ENCODE measurements at places on chromosomes 3 and 15.

DNA sequence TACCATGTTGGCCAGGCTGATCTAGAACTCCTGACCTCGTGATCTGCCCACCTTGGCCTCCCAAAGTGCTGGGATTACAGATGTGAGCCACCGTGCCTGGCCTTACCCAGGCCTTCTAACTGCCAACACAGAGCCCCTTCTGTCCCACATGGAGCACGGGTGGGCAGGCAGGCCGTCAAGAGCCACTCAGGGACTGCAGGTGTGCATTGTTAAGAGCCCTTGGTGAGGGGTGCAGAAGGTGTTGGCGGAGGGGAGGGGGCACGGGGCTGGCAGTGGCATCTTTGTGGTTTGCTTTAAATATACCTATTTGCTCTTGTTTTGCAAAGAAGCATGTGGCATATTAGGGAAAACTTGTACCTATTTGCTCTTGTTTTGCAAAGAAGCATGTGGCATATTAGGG lies 37.3 kb downstream of the SMAD6 start:
- no peak for DNase-seq

- DNase-seq = no peak
Observed at GRCh38 chr15:80990955-80991354, 1.3 kb upstream of the MESD start.

DNA sequence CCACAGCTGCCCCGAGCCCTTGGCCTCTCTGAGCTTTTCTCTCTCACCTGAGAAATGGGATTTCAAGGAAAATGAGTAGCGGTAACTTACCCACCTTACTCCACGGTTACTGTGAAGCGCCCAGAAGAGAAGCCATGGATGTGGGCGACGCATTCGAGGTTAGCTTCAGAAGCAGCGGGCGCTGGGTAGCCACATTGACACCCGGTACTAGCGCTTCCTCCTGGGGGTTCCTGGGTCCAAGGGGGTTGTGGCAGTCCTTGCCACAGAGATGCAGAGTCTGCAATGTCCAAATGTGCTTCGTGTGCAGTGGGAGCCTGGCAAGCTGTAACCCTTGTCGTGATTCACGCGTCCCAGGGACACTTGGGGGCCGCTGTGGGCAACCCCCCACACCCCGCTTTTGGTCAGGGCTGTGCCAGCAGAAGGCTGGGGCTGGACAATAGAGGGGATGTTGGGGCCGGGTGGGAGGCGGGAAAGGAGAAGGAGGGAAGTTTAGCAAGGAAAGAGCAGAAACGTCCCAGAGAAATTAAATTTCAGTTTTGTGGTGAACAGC lies 41.4 kb upstream of the FURIN start:
- no peak for DNase-seq

DNA sequence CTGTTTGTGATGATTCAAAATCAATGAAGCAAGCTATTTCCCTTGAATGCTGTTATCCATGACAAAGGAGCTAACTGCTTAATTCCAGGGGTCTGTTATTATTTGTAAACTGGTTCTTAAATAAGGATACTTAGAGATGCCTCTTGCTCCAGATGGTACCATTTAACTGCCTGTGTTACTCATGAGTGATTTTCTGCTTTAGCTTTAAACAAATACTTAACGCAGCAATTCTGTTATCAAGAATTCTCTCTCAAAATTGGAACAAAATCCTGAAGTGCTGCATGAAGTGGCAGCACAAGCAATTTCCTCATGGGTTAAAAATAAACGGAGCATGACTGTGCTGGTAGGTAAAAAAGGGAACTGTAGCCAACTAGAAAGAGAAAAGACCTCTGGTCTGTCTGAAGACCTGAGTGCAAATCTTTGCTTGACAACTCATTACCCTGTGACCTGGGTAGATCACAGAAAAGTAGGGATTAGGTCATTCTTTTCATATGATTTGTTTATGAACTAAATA lies 62.5 kb upstream of the GBE1 start:
- no peak for DNase-seq

DNA sequence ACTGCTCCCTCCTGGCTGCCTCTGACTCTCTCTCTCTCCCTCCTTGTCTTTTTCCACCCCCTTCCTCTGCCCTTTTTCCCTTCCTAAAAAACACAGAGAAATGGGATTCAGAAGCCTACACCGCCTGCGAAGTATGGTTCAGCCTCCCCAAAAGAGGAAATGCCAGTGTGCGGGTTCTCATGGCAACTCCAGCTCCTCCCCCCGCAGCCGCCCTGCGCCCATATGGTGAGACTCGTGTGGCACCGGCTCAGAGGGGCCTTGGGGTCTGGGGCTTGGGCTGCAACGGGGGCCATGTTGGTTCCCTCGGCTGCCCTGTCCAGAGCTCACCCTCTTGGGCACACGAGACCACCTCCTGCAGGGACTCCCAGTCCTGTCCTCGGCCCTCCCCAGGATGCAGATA lies 23.6 kb upstream of the LINGO1 start:
- no peak for DNase-seq

DNA sequence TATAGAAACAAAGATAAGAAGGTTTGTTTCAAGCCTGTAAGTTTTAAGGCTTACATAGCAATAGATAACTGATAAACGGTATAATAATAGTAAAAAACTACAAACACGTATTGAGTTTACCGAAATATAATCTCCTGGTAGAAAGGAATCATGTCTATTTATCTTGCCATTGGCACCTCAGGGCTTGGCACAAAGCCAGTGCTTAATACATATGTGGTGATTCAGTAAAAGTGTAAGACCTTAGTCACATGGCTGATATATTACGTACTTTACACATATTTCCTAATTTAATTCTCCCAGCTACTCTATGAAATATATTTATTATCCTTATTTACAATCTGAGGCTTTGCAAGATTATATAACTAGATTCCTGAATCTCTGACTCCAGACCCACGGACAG lies 32.0 kb upstream of the SLCO3A1 start:
- DNase-seq = no peak

DNA sequence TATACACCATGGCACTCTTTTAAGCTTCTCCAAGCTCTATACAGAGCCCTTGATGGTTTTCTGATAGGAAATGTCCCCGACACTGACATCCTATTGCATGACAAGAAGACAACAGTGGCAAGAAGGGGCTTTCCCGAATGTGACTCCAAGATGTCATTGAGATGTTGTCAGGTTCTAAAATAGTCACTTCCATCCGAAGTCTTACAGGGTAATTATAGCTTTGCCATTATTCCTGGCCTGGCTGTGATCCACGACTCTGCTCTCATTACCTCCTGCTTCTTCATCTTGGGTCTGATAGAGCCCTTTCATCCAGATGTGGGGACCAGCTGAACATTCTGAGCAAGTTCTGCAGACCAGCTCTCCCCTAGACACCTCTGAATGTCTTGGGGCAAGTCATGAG lies 40.6 kb upstream of the ADAMTS9 start:
- DNase-seq = no peak

DNA sequence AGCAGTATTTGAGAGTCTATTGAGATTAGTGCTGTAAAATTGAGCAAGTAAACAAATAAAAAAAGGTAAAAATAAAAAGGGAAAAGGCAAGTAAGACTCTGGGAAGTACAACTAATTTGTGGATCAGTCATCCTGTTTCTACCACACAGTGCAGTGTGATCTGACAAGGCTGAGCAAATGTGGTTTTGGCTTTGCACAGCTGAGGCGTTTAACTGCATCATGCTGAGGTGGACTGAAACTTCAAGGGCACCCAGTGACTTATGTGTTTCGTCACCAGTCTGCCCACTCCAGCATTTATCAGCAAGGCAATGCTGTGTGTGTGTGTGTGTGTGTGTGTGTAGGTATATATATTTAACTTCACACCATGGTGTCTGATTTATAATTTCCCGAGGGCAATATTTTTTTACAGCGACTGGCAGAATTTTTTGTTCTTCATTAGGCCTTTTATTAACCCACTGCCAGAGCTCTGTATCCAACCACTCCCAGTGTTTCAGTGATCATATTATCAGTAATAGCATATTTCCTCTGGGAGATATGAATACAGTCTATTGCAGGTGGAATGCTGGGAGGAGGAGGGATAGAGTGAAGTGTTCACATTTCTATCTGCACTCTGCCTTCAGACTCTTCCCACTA lies 131.5 kb upstream of the SATB1 start:
- DNase-seq = peak; percentile 82

- no peak for DNase-seq
Observed at GRCh38 chr15:85414037-85414436, 33.6 kb downstream of the AKAP13 start.

- DNase-seq = no peak
Observed at GRCh38 chr3:97689111-97689510, 75.4 kb upstream of the ARL6 start.

- DNase-seq = no peak
Observed at GRCh38 chr3:124896824-124897526, 9.8 kb upstream of the ITGB5 start.

GRCh38 chr15:45136378-45136764 lies 6.6 kb downstream of the DUOX1 start:
- no peak for DNase-seq

DNA sequence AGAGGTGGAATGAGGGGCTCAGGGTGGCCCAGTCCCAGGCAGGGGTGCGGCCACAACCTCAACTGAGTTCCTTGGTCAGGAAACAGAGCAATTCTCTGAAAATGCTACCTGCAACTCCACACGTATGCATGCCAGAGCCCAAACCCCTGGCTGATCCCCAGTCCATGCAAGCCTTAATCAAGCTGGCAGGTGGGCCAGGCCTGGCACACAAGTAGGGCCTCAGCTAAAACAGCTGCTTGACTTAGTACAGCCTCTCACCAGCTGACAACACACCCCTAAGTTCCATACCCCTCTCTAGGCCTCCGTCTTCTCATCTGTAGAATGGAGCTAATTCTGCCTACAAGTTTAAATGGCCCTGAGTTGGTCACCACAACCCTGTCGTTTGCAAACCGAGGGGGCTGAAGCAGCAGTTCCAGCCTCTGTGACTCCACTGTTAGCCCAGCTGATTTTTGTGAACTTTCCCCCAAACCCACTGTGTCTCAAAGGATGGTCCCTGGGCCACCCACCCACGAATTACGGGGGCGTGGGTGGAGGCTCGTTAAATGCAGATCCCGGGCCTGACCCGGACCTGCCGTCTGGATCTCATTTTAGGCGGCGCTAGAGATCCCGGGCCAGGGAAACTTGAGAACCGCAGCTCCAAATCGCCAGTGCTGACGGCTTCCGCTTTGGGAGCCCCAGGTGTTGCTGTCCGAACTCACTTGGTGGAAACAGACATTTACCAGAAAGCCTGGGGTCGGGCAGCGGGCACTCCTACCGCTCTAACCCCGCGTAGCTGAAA lies 927 bp downstream of the CHDH start:
- DNase-seq = no peak

- no peak for DNase-seq
Observed at GRCh38 chr3:53163444-53164387, 2.7 kb downstream of the PRKCD start.

- DNase-seq = no peak
Observed at GRCh38 chr3:88997260-88997659, 110.2 kb upstream of the EPHA3 start.

DNA sequence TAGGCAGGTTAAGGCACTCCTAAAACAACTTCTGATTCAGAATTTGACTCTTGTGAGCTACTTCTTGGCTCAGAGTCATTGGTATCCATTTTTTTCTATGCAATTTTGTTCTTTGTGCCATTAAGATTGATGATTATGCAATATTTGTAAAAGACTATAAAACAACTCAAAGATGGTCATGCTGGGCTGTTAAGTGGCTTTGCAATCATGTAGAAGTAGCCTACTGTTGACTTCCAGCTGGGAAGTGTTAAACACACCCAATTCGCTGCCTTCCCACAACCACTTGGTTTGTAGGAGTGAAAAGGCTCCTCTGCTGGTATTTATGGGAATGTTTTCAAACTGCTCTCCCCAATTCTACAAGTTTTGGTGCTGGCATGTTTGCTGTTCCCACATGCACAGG lies 74.7 kb upstream of the COL6A6 start:
- DNase-seq = no peak

DNA sequence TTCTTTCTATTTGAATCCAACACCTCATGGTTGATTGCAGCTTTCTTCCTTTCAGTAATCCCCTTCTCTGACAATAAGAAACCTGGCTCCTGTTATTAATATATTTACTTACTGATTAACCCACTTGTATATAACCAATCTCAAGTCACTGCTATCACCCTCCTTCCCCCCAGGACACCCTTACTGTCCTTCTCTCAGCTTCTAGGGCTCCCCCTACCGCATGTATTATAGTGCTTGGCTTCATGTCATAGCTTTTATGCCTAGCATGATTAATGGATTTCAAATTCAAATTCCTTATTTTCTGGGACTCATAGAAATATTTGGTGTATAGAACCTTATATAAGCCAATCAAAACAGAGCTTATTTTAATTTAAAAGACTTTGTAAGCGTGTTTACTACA lies 75.7 kb upstream of the BNIP2 start:
- no peak for DNase-seq

GRCh38 chr3:190747571-190747970 lies 114.9 kb downstream of the GMNC start:
- no peak for DNase-seq

DNA sequence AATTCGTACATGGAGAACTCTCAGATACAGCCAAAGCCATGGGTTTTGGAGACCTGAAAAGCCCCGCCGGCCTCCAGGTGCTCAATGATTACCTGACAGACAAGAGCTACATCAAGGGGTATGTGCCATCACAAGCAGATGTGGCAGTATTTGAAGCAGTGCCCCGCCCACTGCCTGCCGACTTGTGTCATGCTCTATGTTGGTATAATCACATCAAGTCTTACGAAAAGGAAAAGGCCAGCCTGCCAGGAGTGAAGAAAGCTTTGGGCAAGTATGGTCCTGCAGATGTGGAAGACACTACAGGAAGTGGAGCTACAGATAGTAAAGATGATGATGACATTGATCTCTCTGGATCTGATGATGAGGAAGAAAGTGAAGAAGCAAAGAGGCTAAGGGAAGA lies 23.5 kb downstream of the MYO5A start:
- DNase-seq = no peak

DNA sequence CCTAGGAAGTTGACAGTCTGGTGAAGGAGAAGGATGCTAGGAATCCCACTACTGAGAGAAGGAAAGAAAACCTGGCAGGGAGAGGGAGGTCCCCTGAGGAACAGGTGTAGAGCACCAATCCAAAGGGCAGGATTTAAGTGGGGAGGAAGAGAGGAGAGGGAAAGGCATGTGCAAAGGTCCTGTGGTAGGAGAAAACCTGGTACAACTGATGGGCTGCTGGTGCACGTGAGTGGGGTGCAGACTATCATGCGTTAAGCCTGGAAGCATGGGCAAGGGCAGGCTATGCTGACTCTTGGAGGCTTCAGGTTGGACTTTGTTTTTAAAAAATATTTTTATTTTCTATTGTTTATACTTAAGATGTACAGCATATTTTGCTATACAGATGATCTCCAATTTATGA lies 209.6 kb downstream of the PDZRN3 start:
- DNase-seq = no peak

DNA sequence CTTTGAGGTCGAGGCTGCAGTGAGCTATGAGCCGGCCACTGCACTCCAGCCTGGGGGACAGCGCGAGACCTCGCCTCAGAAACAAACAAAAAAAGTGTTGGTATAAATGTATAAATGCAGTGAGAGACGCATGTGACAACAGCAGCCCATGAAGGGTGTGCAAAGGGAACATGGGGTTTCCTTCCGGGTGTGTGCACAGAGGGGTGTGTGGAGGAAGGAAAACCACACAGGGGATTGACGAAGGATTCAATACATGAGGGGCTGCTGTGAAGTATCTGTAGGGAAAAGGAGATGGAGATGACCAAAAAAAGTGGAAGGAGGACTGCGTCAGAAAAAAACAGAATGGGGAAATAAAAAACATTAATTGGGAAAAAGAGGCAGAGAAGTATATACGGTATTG lies 1.1 kb downstream of the MTFMT start:
- no peak for DNase-seq

- no peak for DNase-seq
Observed at GRCh38 chr15:65470866-65471265, 46.6 kb downstream of the DPP8 start.

All from stimulated activated CD4-positive, alpha-beta T cell treated with anti-CD3 and anti-CD28 coated beads, TNF-alpha, amount 100 ng/mL, for 48 hours (primary cell).